ENCODE measurements at places on chromosomes 11 and 22. TPM values are rescaled to one million over a fixed set of nuclear protein-coding genes. Genes with fewer than 3 reads are reported as not detected.
A peak's percentile ranks its signal among the peaks of the same experiment; 100 is the strongest.

DNA sequence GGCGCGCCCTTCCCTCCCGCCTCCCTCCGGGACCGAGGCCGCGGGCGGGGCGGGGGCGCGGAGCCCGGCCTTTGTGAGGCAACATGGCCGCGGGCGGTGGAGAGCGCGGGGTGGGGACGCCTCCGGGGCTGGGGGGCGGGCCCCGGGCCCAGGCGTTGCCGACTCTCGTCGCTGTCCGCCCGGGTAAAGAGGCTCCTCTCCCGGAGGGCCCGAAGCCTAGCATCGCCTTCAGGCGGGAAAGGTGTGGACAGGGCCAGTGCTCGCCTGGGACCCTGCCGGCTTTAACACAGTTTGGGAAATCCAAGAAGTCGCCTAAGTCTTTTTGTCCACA, 369 bp downstream of the DGCR8 start:
- peak; percentile 77 for DNase-seq

DNA sequence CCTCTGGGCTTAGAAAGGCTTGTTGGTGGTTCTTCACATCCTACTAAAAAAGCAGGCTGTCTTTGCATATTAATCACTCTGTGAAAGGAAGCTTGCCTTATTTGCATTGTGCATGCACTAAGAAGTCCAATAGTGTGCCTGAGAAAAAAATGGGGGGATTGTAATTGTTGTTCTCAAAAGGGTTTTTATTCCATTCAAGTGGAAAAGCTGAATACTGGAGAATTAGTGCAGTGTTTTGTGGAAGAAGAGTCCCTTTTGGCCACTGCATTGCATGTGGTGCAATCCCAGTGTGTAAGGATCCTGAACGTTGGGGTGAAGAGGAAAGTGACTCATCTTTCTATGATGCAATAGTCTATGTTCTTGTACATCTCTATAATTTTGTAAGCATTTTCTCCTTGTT, 16.5 kb downstream of the NCAM1 start:
- DNase-seq, result no peak

DNA sequence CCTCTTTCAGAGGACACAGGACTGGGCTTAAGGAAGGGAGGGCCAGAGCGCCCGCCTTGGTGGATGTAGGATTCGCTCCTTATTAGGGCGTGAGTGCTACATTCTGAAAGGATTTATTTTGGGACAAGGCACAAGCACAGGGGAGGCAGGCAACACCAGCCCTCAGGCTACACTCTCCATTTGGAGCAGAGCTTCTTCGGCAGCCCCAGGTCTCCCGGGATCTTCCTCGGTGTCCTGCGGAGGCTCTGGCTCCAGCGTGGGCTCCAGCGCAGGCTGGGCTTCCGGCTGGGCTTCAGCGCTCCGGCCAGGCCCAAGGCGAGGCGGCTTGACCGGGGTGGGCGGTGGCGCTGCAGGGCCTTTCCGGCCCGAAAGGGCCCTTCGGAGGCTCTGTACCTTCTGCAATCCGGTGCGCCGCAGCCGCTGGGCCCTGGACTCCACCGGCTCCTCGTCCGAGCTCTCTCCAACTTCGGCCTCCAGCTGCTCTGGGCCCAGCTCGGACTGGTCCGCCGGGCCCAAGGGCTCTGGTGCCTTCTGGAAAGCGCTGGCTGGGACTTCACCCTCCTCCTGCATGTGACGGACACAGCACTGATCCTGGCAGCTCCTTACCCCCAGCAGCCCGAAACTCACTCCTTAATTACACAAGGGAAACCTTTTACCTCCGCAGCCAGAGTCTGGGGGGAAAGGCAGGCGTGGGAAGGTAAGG, 1.1 kb downstream of the CAVIN3 start:
- no peak for DNase-seq

DNA sequence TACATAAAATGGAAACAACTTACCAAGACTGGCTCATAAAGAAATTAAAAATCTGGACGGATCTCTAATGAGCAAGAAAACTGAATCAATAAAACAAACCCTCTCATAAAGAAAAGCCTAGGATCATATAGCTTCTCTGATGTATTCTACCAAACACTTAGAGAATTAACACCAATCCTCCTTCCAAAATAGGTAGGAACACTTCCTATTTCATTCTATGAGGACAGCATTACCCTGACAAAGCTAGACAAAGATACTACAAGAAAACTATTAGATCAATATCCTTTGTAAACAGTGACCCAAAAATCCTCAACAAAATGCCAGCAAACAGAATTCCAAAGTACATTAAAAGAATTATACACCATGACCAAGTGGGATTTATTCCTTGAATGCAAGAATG, 52.9 kb upstream of the CLTCL1 start:
- no peak for DNase-seq

- DNase-seq, result no peak
These were observed 110.5 kb downstream of the ATG16L2 start for GRCh38 chr11:72924568-72925190.

DNA sequence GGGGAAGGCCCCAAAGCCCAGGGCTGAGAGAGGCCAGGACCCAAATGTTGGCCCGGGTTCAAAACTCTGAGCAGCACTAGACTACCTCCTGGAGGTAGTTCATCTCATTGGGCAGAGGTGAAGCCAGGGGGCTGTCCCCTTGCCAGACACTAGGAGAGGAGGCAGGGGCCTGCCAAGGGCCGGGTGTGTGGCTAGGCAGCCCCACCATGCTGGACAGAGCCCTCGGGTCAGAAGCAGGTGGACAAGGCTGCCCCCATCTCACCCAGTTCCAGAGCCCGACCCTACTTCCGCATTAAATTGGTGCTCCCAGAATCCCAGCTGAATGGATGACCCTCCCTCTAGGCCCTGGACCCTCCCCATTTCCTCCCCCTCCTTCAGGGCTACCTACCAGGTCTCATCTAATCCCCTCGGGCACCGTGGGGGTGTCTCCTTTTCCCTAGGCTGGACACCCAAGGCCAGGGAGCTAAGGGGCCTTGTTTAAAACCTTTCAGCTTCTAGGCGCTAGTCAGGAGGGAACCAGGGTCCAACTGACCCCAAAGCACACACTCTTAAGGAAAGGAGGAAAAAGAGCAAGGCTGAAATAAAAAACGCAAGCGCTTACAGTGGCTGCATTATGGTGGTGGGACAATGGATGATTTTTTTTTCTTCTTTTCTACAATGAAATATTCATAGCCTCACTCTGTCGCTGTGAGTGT, 72.1 kb upstream of the TCF20 start:
- DNase-seq, result no peak

TEF gene
- 1.4 TPM for total RNA-seq
